Hematopoietic multipotent progenitor cell (in vitro differentiated cells): ENCODE measurements at places on chromosomes 11 and 22.

DNA sequence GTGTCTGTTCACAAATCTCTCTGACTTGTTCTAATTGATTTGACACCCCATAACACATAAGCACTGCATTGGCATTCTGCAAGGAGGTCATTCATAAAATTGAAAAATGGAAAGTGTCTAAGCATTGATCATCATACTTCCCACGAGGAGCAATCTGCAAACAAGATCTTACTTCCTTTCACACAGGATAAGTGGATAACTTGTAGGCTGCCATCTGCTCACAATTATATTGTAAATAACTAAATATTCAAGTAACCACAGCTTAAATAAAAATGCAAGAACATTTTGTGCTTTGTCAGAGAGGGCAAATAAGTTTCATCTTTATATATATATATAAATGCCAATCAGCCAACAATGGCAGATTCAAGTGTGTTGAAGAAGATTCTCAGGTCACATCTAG lies 264.8 kb upstream of the ZC3H12C start:
- DNase-seq, result no peak

GRCh38 chr22:39110631-39111561 lies 13.9 kb downstream of the APOBEC3H start:
- DNase-seq, result peak; percentile 83

- DNase-seq, result no peak
Observed at GRCh38 chr11:62574363-62575071, 826 bp upstream of the EEF1G start.

DNA sequence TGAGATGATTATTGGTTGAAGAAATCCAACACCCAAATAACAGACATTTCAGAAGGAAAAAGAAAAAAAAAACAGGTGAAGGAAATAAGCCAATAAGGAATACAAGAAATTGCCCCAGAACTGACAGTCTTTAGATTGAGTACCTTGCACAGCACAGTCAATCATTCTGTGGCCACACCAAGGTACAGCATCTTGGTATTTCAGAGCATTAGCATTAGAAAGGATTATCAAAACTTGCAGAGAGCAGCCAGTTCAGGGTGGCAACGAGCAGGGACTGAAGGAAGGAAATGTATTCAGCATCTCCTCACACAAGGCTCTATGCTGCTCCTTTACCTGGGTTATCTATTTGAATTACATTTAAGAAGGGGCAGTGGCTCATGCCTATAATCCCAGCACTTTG lies 2.1 kb downstream of the ADA2 start:
- DNase-seq, result no peak

DNA sequence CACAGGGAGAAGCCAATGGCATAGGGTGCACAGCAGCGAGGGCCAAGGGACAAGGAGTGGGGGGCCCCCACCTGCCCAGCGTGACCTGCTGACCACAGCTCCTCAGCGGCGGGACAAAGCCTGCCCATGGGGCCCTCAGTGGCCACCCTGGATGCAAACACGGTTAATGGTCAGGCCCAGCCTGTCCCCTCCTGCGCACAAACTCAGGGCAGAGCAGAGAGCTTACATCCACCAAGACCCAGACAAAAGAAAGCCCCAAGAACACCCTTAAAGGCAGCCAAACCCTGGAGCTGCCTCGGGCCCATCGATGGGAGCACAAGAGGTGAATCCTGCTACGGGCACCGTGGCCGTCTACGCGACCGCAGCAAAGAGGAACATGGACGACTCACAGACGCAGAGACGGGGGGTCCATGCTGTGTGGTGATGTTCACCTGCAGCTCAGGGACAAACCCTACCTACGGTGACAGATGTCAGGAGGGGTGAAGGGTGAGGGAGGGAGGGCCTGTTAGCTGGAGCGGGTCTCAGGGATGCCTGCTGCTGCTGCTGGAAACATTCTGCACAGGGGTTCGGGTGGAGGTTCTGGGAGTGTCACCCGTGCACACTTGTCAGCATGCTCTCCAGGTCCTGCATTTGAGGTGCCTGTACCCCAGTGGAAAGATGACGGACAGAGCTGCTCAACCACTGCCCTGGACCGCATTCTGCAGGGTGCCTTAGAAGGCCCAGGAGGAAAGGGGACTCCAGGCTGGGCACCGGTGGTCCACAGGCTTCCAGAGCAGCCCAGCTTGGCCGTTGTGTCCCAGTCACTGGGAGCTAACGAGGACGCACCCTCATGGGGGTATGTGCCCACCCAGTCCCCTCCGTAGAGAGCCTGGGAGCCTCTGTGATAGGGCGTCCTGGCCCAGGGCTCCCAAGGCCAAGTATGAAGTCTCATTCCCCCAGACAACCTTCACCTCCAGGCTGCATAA lies 11.6 kb downstream of the ASCL2 start:
- DNase-seq, result no peak

DNA sequence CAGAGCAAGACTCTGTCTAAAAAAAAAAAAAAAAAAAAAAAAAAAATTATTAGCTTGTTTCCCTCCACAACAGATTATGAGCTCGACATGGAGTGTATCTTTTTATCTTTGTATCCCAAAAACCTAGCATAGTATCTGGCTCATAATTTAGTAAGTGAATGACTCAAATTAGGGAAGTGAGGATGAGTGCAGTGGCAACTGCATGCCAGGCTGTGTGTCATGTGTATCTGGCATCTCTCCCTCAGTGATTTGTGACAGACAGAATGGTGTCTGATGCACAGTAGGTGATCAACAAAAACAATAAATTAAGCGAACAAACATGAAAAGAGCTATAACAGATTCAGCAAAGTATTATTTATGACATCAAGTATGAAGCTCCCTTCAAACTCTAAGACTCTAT lies 7.2 kb downstream of the STK33 start:
- DNase-seq, result no peak

DNA sequence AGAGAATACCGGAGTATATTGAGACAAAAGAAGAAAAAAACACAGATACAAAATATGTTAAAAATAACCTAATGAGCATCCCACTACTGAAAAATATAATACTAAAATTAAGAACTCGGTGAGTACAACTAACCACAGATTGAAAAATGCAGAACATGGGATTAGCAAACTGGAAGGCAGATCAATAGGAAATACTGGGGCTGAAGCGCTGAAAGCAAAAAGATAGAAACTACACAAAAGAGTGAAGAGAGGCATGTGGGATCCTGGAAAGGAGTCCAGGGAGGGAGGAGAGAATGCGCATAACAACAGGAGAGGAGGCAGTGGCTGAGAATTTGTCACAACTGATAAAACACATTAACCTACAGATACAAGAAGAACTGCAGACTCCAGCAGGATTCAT lies 159.3 kb downstream of the EFCAB6 start:
- DNase-seq, result no peak

- DNase-seq, result no peak
Observed at GRCh38 chr11:19536131-19536530, 176.5 kb upstream of the NAV2 start.

- DNase-seq, result no peak
Observed at GRCh38 chr11:36377759-36378564, 81.9 kb downstream of the PRR5L start.

GRCh38 chr11:94171693-94172440 lies 43.2 kb downstream of the PANX1 start:
- DNase-seq, result no peak

- no peak for DNase-seq
Observed at GRCh38 chr11:65851083-65851579, 6.8 kb downstream of the CFL1 start.

GRCh38 chr11:66100272-66101065 lies 30.4 kb downstream of the PACS1 start:
- peak; percentile 57 for DNase-seq

GRCh38 chr11:68763926-68764657 lies 12.8 kb upstream of the TESMIN start:
- no peak for DNase-seq

DNA sequence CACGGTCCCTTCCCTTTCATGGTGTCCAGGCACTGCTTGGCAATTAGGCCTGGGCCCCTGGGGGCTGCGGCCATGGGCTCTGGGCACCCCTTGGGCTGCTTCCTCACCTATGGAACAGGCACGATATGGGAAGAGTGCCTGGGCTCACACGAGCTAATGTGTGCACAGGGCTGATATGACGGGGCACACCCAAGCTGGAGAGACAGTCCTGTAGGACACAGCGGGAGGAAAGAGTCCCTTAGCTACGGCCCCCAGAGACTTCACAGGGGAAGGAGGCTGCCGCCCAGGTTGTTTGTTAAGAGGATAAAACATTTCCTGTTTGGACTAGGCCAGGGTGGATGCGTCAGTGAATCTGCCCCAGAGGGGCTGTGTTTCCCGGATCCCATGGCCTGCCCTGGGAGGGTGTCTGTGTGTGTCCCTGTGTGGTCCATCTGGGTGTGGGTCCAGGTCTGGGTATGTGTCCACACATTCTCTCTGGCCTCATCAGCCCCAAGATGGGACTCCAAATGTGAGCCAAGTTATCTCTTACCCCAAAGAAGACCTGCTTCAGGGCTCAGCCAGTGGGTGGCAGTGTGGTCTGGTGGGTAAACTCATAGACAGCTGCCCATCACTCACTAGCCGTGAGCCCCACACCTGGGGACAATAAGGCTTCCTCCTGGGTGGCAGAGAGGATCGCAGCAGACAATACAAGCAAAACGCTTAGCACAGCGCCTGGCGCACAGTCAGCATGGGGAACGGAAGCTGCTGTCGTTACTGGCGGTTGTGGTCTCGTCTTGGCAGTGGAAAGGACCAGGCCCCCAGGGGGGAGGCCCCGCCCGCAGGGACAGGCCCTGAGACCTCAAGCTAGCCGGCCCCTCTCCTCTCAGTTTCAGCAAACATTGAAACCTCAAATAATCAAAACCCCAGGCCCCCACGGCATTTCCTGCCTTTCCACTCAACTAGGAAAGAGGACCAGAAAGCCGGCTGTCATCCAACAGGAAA lies 3.2 kb upstream of the EMID1 start:
- DNase-seq, result peak; percentile 96

- no peak for DNase-seq
Observed at GRCh38 chr11:65709661-65710060, 2.4 kb upstream of the KAT5 start.

DNA sequence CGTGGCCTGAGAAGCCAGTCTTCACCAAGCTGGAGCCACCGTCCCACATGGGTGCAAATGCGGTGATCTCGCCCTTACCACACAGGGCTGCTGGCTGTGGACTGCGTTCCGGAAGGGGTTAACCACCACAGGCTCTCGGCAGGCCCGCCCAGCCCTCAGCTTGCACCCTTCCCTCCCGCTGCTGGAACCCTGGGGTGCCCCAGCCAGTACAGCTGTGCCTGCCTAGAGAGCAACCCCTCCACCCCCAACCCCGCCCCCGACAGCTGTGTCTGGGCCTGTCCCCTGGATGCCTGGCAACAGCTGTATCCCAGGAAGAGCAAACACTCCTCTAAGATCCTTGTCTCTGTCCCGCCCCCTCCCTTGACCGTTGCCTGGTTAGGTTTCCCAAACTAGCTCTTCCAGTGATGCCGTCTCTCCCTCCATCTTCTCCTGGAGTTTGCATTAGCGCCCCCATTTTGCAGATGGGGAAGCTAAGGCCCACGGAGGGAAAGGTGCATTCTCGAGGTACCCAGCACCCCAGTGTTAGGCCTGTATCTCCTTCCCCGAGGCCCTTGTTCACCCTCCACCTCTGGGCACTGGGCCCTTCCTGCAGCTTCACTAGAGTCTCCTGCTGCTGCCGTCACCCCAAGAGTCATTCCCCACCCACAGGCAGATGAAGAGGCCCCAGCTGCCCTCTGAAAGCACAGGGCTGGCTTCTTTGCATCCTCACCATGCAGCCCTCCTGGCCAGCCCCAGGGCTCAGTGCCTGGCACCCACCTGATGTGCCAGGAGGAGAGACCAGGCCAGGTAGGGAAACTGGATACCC lies 12.6 kb upstream of the COX8A start:
- DNase-seq, result no peak
